Left colon (tissue), 2 donors: ENCODE measurements at places on chromosomes 11 and 22.
A peak's percentile ranks its signal among the peaks of the same experiment; 100 is the strongest.

DNA sequence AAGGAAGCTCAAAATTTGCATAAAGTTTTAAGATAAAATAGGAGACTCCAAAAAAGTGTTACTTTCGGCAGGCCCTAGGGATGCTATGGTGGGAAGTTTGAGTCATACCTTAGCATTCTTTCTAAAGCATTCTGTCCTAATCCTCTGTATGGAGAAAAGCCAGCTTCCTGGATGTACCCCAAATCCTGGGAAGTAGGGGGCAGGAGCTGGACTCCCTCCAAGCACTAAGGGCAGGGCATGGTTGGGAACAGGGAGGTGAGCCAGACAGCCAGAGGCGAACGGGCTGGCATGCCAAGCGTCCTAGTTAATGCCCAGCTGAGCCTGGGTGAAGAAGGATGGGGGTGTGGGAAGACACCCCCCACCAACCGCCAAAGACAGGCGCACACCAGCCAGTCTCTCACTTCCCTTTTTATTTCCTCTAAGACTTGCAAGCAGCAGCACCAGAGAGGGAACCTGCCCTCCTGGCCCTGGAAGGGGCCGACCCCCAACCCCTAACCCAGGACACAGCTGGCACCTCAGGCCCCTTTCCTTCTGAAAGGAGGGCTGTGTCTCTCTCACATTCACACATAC, 23.9 kb downstream of the RTN4RL2 start:
- no peak for DNase-seq

DNA sequence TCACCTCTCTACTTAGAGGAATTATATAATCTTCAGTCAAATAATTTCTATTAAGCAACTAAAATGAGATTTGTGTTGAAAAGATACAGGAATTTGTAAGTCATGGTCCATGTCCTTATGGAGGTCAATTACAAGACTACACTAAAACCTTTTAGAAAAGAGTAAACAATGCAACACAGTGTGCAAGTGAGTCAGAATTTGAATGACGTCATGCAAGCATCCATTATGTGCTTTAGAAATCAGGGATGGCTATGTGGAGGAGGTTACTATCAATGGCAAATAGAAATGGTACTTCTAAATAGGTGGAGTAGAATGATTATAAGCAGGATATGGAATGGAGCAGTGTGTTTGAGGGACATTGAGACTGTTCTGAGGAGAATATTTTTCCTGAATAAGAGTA, 16.6 kb downstream of the OR10D3 start:
- DNase-seq = no peak

- DNase-seq = no peak
Measured at GRCh38 chr11:13152264-13152663, 125.3 kb upstream of the BMAL1 start.

- DNase-seq = no peak
Measured at GRCh38 chr22:23182309-23183060, 2.2 kb downstream of the BCR start.

DNA sequence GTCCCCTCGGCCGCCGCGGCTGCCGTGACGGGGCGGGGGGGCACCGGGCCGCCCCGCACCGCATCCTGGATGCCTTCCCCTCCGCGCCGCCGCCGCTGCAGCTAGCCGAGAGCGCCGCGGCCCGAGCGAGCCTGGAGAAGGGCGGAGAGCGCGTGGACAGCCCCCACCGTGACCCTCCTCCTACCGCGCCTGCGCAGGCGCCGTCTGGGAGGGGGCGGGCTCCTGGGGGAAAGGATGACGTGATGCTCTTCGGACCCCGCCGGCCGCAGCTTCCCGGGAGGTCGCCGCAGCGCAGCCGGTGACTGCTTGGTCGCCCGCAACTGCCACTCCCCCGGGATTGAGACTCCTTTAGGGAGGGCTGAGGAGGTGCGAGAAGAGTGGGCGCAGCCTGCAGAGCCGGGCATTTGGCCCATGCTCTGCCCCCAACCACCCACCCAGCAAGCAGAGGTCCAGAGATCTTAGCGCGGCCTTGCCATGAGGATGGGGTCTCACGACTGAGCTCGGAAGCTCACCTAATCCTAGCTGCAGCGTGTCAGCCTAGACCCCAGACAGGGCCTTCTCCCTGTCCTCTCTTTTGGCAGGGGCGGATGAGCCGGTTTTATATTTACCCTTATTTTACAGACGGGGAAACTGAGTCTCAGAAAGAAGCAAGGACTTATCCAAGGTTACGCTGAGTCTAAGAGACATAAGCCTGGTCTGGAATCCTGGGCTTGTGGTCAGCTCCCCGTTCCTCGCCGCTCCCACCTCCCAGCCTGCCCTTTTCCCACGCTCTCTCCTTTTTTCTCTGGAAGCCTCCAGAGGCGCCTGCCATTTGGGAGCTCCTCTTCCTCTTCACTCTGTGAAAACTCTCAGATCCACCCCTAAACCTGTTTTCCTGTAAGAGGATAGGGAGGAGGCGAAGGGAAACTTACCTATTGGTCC, at the start of gene DENND5A:
Gene DENND5A (minus strand): TSS at position 140 of the 921 bp plus-strand sequence. CDS start 281 bp downstream, outside the sequence.
- peak; percentile 71 for DNase-seq

DNA sequence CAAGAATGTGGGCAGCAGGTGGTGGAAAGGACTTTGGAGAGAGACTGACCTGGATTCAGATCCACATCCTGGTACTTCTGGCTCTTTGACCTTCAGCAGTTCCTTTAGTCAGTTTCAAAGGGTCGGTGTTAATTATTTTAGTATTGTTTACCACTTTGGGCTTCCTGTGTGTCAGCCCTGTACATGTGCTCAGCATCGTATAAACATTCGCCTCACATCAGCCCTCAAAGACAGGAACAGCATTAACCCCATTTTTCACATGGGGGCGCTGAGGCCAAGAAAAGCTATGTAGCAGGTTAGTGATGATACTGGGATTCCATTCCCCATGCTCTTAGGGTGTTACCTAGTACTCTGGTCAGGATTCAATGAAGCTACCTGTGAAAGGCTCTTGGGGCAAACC, 72.1 kb upstream of the YWHAH start:
- no peak for DNase-seq

- DNase-seq = no peak
Measured at GRCh38 chr22:26753125-26753862, 95.9 kb downstream of the MIAT start.

DNA sequence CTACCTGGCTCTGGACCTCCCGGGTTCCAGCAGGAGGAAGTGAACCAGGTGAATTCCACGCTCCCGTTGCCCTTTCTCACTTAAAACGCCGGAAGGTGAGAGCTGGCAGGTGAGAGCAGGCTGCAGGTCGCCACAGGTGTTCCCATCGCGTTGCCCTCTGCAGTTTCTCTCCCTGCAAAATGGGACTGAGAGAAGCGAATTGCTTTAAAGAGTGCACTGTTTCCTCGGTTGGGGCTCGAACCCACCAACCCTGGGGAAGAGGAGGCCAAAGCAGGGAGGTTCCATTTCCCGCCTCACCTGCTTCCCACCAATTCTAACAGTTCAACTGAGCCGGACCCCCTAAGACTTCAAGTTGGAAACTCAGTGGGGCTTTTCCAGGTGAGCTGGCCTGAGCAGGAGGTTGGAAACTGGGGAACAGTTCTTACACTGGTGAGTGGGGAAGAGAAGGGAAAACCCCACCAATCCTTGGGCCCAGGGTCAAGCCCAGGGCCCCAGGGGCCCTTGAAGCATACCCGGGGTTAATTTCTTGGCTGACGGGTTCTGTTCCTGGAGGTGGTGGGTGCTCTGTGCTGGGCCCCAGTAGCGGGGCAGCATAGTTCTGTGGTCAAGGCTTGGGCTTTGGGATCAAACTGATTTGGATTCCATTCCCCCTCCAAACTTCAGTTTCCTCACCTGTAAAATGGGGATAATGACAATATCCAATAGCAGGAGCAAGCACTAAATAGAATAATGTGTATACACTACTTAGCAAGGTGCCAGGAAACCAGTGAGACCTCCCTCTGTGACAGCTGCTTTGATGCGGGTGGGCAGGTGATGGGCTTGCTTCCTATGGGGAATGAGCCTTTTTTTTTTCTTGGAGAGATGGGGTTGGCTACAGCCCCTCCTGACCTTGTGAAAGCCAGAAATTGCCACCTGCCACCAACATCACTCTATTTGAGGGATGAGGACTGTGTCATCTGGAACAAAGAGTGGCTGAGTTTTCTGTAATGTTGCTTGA, 788 bp downstream of the CD82 start:
- no peak for DNase-seq

- DNase-seq = no peak
Measured at GRCh38 chr11:58613228-58613627, 9.2 kb upstream of the CNTF start.

DNA sequence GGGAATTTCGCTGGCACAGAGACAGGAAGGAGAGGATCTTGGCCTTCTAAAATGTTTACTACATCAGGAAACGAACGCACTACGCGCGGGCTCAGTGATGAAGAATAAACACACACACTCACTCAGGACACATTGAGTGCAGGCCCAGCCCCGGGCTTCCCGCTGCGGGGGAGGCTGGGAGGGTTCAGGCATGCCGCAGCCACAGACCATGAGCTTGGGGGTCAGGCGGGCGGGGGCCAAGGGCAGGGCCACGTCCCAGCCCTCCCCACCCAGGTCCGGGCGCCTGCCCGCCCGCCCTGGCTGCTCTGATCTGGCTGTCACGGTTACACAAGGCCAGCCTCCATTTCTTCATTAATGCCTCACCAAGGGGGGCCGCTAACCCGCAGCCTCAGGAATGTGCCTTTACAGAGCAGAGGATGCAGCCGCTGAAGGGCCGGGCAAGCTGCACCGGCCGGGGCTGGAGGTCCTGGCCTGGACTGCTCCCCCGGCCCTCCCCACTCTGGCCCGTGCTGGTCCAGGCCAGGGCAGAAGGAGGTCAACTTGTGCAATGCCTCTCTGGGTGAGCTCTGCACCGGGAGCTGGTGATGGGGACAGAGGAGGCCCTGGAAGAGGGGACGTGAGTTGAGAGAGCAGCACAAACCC, 41.7 kb downstream of the IGF2 start:
- peak; percentile 32 for DNase-seq

DNA sequence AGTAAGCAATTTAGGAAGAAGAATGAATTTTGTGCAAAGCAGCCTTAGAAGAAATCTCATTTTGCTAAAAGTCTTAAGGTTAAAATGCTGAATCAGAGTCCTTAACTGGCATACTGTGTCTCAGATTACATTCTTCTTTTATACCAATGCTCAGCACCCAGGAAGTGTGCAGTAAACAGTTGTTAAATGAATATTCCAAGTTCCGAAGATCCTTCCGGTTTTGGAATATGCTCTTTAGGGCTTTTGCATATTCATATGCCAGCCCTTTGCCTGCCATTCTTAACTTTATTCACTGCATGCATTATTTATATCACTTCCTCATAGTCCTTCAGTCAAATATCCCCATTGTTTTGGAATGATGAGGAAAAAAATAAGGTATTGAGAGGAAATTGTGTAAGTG, 242.0 kb downstream of the DDX10 start:
- DNase-seq = no peak

GRCh38 chr22:28246397-28246796, 327.3 kb upstream of the PITPNB start:
- no peak for DNase-seq

- DNase-seq = no peak
Measured at GRCh38 chr11:122721201-122721963, 65.9 kb downstream of the UBASH3B start.
